Cortex of kidney (tissue), 1 donor: ENCODE measurements at places on chromosomes 3 and 15.

GRCh38 chr3:175129126-175129525, 270.0 kb downstream of the NAALADL2 start:
- DNase-seq, result no peak

- DNase-seq, result no peak
Observed at GRCh38 chr3:149020839-149021252, 29.5 kb downstream of the GYG1 start.

DNA sequence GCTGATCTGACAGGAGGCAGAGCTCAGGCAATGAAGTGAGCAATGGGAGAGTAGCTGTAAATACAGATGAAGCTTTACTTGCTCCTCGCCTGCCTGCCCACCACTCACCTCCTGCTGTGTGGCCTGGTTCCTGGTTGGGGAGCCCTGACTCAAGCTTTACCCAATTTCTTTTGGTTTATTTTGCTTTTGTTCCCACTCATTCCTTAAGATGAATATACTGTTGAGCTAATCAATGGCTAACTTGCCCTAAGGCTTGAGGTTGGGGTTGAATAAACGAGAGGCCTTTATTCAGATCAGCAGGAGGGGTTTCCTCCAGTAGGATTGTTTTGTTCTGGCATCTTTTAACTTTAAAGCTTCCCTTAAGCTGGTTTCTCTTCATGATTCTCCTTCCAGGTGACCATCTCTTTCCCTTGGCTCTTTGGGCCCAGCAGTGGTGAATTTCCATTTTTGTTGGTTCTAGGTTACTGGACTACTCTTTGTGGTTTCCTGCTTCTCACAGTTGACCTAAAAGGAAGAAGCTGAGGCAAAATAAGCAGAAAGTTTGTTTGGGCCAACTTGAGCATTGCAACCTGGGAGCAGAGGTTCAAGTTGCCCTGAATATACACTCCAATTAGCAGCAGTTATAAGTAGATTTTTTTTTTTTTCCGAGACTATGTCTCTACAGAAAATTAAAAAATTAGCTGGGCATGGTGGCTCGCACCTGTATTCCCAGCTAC, 44.4 kb downstream of the STARD9 start:
- no peak for DNase-seq

DNA sequence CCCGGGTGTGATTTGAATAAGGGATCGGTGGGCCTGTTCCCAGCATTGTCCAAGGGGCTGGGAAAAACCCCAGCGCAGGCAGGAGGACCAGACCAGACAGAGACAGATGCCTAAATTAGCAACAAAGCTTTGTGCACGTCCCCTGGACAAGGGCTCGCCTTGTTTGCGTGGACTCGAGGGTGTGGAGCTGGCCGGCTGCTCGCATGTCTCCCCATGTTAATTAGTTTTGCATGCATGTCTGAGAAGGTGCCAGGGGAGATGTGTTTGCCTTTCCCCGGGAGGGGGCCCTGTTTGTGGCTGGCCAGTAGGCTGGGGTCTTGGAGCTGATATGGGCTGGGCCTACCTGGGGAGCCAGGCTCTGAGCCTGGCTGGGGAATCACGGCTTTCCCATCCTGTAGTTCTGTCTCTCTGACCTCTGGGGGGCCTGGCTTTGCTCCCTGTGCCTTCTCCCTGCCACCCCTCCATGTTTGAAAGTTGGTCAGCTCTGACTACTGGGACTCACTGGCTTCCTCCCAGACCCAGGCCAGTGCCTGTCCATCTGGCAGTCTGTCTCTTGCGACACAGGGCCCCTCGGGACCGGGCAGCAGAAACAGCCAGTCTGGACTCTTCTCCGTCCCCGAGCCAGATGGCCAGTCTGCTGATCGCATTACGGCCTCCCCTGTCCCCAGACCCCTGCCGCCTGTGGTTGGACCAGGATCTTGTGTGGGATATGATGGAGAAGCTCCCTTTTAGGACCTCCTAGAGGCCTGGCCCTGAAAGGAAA, 55.4 kb upstream of the POLG start:
- no peak for DNase-seq

- DNase-seq, result no peak
Observed at GRCh38 chr3:188830893-188831292, 340.9 kb upstream of the TPRG1 start.

DNA sequence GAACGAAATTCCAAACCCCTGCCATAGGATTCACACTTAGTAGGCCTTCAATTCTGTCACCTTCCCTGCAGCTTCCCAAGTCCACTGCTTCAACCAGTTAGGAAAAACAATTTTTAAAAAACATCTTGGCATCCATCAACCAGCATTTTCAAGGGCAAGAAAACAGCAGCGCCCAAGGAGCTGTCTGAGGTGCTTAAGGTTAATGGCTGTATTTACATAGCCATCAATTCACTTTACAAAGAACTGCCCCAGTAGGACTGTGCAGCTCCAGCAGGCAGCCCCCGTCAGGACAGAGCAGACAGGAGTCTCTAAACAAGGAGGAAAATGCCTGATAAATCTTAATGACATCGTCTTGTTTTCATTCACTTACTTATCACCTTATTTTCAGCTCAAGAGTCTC, 13.3 kb downstream of the TAFA4 start:
- no peak for DNase-seq

DNA sequence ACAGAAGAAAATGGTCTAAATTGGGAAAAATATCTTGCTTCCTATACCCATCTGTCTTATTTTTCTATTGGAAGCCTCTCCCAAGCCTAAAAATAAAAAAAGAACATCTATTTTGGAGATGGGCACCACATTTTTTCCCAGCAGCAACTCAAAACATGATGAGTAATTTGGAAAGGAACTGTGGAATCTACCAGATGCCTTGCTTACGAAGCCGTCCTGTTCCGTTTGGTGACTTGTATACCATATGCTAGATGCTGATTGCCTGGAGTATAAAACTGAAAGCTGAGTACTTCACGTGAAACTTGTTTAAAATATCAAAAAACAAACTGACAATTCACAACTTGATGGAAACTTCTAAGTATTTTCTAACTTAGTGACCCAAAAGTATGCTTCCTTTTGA, 491.0 kb downstream of the ROBO2 start:
- DNase-seq, result no peak

DNA sequence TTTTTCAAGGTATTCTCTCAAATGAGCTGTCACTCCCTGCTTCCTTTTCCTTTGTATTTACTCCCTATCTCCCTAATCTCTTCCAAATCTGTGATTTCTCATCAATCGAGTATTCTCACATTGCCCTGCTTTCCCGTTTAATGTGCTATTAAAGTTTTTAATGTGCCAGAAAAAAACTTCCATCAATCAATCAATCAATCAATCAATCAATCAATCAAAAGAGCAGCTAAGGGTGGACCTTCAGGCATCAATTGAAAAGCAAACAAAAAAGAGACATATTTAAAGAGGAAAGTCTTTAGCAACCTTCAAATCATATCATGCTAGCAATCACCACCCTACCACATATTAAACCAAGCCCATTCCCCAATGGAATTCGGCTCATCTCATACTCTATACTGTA, 58.9 kb downstream of the SATB1 start:
- no peak for DNase-seq

DNA sequence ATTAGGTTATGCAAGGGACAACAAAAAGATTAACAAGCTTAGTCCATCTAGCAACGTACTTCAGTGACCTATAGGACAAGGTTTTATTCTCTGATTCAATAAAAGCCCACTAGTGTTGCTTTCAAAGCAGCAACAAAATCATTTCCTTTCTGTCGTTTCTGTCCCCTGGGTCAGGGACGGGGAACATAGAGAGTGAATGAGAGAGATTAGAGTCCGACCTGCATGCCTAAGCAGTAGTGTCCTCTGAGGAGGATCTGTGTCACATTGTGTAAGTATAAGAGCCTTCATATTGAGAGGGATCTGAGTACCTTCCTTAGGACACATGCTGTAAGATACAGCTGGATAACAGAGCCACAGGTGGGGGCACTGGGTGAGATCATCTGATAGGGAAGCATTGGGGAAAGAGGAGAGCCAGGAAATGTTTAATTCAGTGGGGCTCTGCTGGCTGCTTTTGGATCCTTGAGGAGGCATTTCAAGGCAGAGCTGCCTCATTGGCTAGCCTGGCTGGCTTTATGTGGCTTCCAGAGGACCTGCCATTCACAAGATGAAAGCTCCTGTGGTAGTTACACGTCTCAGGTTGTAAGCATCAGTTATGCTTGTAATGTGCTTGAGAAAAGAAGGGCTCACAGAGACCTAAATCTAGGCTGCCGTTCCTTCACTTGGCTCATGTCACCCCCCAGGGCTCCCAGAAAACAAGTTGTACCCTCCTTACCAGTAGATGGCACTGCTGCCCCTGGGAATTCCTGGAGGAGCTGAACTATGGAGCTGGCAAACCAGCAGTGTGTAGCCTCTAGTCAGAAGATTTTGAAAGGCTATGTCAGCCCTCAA, 2.7 kb downstream of the TMEM108 start:
- DNase-seq, result no peak
